Neural progenitor cell (in vitro differentiated cells): ENCODE measurements at places on chromosomes 2 and 18.

GRCh38 chr2:61450144-61450543 lies 20.7 kb downstream of the USP34 start:
- no peak for DNase-seq

DNA sequence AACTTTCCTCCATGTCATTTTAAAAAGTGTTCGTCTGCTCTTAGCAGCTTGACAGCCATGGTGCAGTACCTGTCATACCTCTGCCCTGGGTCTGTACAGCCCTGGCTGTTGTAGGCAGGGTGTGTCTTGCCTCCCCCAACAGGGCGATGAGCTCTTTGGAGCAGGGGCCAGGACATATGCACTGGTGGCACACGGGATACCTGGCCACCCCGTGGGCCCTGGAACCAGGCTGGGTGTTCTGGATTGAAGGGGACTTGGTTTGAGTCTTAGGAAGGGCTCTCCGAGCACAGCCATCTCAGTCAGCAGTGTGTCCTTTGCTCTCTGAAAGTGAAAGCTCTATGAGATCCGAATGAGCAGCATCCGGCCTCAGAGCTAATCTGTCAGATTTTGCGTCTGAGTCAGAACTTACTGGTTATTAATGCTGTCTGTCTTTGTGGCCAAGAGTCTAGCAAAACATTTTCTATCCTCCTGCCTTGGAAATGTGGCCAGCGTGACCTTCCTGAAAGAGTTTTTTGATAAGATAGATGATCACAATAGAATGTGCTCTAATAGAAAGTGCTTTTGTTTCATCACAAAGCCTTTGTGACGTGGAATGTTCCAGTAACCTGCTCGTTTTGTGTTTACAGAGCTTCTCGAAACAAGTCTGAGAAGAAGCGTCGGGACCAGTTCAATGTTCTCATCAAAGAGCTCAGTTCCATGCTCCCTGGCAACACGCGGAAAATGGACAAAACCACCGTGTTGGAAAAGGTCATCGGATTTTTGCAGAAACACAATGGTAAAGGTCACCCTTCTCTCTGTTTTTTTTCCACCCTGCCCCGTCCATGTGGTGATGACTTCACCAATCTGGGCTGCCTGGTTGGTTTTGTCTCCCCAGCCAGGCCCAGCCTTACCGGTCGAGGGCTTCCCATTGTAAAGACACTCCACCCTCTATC lies 77.3 kb upstream of the RPL31 start:
- DNase-seq = peak; percentile 18

DNA sequence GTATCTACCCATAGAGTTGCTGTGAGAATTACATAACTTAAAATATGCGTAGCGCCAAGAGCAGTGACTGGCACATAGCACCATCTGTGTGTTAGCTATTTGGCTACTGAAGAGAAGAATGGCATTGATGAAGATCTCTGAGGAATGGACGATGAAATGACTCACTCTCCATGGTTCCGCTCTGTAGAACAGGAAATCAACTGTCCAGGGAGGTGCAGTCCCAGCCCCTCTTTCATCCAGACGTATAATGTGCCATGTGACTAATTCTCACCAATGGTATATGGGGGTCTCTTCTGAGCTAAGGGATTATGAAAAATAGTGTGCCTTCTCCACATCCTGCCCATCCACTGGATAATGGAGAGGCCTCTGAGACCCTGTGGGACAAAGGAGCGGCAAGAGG lies 254.8 kb downstream of the CYP26B1 start:
- DNase-seq = no peak

DNA sequence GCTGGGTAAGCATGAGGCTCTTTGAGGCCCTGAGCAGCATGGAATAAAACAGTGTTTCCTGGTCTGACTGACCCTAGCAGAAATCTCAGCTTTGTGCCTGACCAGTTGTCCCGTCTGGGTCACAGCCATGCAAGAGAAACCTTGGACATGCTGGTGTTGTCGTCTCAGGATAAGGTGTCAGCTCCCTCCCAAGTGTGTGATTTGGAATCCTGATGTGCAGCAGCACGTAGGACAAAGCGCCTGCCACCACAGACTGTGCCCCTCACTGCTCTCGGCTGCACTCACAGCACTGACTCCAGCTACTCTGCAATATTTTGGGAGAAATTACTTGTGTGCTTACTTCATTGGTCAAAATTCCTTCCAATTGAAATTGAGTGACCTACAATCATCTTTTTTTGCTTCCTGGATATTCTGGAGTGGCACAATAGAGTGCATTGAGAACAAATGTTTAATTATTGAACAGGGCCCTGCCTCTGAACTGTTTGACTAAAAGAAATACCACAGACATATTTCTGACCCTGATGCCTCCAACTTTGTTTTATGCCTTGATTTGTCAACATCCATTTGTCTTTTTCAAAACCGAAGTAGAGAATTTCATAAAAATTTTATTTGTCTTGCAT lies 352.4 kb downstream of the SOCS6 start:
- no peak for DNase-seq

DNA sequence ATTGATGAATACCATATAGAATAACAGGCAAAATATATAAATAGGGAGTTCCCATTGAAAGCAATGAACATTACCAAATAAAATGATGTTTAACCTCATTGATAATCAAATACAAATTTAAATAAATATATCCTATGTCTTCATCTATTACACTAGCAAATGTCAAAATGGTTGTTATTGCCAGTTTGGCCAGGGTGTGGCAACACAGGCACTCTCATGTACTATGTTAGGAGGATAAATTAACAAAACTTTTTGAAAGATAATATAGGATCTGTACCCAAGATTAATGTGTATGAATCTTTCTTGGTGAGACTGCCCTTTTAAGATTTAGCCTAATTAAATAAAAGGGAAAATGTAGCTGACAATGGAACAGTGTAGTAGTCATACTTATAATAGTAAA lies 659.3 kb downstream of the ERBB4 start:
- DNase-seq = peak; percentile 8
